Neural cell (in vitro differentiated cells): ENCODE measurements at places on chromosomes 6 and 20. TPM values are rescaled to one million over a fixed set of nuclear protein-coding genes. Genes with fewer than 3 reads are reported as not detected.

The MYT1 gene
- polyA plus RNA-seq: 35.8 and 42.4 TPM in 2 replicates

The TCEA2 gene
- polyA plus RNA-seq: 87.7 and 103 TPM in 2 replicates

The OPRM1 gene
- polyA plus RNA-seq: 1.5 and 1.9 TPM in 2 replicates

The SYTL3 gene
- 2.1 and 3.8 TPM in 2 replicates for polyA plus RNA-seq

The TSPYL1 gene
- 79.3 and 84.8 TPM in 2 replicates for polyA plus RNA-seq

The PTCHD4 gene
- polyA plus RNA-seq: 3.2 and 3.4 TPM in 2 replicates

The ALDH8A1 gene
- polyA plus RNA-seq: 6.9 and 8.2 TPM in 2 replicates

The ADGB gene
- not detected in 2 replicates for polyA plus RNA-seq

The CUL7 gene
- polyA plus RNA-seq: 25.7 and 32.2 TPM in 2 replicates

The NANP gene
- polyA plus RNA-seq: 2.8 and 4.1 TPM in 2 replicates

The FOXS1 gene
- polyA plus RNA-seq: not detected in 2 replicates
